ENCODE measurements at places on chromosomes 3 and 15. TPM values are rescaled to one million over a fixed set of nuclear protein-coding genes. Genes with fewer than 3 reads are reported as not detected.

Gene RAB8B
- 101 TPM for total RNA-seq

Gene NANOGP8
- total RNA-seq, result not detected

Gene ITPKA
- total RNA-seq, result 18.1 TPM

Gene GPR149
- total RNA-seq, result not detected

Gene CLEC3B
- total RNA-seq, result 0.25 TPM

Gene TRIM42
- total RNA-seq, result not detected

Gene KIF15
- 7.4 TPM for total RNA-seq

Gene DOCK3
- total RNA-seq, result 0.12 TPM

Gene ADGRG7
- total RNA-seq, result 1.1 TPM

Gene SERINC4
- total RNA-seq, result not detected

Gene FBXO45
- total RNA-seq, result 11.0 TPM

Gene STAB1
- total RNA-seq, result 0.62 TPM

Gene EOMES
- not detected for total RNA-seq

Gene PP2D1
- total RNA-seq, result not detected

Gene TMEM40
- total RNA-seq, result not detected

Gene DNAJA4
- total RNA-seq, result 5.4 TPM

Gene NSUN3
- 13.6 TPM for total RNA-seq

Gene ROPN1B
- not detected for total RNA-seq

Gene PLSCR2
- total RNA-seq, result not detected

Gene ACTRT3
- total RNA-seq, result 3.7 TPM

Gene ADAMTSL3
- 0.22 TPM for total RNA-seq

Gene RPL4
- 2,649 TPM for total RNA-seq

Gene SLC28A1
- total RNA-seq, result 0.12 TPM

Gene TMEM43
- 111 TPM for total RNA-seq

Gene MED12L
- total RNA-seq, result 0.25 TPM

Gene ARGFX
- total RNA-seq, result not detected

Gene ARHGAP11A
- 50.8 TPM for total RNA-seq

Gene EIF4E3
- 1.2 TPM for total RNA-seq

Gene ZDHHC3
- 30.6 TPM for total RNA-seq

Gene OSTN
- 0.12 TPM for total RNA-seq

Gene RLBP1
- not detected for total RNA-seq

Gene CLDN1
- total RNA-seq, result 0.55 TPM

Gene SLC2A2
- total RNA-seq, result not detected

Gene CLRN1
- total RNA-seq, result not detected

Gene CACNA2D2
- total RNA-seq, result under 0.01 TPM

Gene OR5K2
- not detected for total RNA-seq

Gene ETFA
- 113 TPM for total RNA-seq

Gene TRIM59
- total RNA-seq, result 30.2 TPM

Gene CIB1
- 31.9 TPM for total RNA-seq

Gene GMNC
- 0.11 TPM for total RNA-seq

Gene CXCR6
- under 0.01 TPM for total RNA-seq

Gene MNS1
- 1.5 TPM for total RNA-seq

Gene ANKRD63
- not detected for total RNA-seq

Gene NR2E3
- 0.25 TPM for total RNA-seq

Gene MYZAP
- 1.6 TPM for total RNA-seq

Gene MEGF11
- not detected for total RNA-seq

Gene RPP25
- total RNA-seq, result 2.1 TPM

Gene GCNT3
- total RNA-seq, result 0.37 TPM
